ENCODE measurements at places on chromosomes 2 and 18.

- no peak for DNase-seq
Observed at GRCh38 chr2:138003411-138003810, 39.1 kb downstream of the HNMT start.

DNA sequence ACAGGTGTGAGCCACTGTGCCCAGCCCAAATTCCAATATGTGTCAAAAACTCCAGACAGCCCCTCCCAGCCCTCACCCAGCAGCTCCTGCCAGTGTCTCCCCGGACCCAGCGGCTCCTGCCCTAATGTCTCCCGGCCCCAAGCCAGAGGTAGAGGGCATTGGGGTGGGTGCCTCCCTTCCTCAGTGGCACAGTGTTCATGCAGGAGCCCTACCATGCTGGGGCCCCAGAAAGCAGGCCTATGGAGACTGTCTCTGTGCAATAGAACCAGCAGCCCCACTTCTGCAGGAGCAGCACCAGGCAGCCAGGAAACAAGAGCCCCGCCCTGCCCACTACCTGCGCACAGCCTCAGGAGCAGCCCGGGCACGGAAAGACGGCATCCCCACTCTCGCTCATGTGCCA, 70.4 kb downstream of the EIPR1 start:
- DNase-seq: no peak

- no peak for DNase-seq
Observed at GRCh38 chr2:187319441-187320108, 128.5 kb downstream of the CALCRL start.

GRCh38 chr18:63972002-63972376, 2.1 kb downstream of the SERPINB8 start:
- DNase-seq: no peak

DNA sequence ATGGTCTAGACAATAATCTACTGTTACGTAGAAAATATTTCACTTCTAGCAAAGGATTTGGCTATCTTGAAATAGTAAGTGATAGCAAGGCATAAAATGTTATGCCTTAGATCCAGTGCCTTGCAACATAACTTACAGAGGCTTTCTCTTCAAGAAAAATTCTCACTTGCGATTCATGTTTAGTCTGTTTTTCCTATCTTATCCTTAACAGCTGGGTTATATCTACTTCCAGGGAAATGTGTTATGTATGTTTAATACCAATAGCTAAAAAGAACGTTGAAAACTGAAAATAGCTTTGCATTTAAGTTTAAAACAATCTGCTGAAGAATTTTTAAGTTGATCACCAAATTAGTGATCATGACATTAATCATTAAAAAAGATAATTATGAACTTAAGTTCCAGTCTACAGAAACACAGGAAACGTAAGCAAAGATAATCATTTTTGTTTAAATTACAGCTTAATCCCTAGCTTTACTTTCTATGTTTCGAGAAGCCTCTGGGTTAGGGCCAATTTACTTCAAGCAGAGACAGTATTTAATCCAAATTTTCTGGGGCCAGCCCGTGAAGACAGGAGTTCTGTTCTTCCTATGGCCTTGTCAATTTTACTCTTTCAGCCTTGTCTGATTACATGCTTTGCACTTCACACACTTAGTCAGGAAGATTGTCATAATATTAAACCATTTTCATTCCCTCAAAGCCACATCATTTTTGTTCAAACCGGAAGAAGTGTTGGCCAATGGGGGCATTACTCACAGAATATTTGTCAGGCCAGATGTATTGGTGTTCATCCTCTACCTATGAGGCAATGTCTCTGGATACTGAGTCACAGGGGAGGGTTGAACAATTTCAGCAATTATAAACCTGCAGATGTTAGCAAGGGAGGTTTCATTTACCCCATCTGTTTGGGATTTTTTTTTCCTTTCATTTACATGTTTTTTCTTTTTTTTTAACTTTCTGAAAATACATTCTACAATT, 1132.9 kb upstream of the ZEB2 start:
- no peak for DNase-seq

- DNase-seq: no peak
Observed at GRCh38 chr2:237631801-237632585, 4.6 kb downstream of the LRRFIP1 start.

- no peak for DNase-seq
Observed at GRCh38 chr18:74380916-74381315, 65.3 kb downstream of the C18orf63 start.

DNA sequence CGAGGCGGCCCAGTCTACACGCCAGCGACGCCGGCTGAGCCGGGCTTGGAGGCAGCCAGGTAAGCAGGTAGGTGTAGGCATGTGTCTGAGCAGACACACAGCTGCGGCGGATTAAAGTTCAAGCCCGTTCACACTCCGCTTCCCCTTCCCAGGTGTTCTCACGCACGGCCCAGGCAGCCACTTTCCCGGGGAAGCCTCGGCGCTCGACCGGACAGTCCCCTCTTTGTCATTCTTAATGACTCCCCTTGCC, 367 bp downstream of the TGFA start:
- DNase-seq: peak; percentile 61

DNA sequence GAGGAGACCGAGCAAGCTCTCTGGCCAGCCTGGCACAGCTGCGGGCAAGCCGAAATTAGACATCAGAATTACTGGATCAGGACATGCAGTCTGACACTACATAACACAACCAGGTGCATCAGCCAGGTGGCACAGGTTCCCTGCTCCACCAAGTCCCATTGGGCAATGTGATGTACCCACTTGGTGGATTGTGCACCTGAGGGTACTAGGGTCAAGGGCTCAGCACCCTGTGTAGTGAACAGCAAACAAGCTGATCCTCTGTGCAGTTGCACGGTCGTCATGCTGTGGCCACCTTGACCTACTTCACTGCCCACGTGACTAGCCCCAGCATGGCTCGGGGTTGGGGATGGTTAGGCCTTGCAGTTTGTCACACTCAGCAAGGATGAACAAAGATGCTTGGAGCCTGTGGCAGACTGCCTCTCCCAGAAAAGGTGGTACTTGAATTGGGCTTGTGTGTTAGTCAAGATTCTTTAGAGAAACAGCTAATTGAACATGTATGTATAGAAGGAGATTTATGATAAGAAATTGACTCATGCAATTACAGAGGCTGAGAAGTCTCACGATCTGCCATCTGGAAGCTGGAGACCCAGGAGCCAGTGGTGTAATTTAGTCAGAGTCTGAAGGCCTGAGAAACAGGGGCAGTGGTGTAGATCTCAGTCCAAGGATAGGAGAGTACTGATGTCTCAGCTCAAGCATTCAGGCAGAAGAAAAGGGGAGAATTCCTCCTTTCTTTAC, 71.4 kb upstream of the TMEM87B start:
- DNase-seq: no peak

DNA sequence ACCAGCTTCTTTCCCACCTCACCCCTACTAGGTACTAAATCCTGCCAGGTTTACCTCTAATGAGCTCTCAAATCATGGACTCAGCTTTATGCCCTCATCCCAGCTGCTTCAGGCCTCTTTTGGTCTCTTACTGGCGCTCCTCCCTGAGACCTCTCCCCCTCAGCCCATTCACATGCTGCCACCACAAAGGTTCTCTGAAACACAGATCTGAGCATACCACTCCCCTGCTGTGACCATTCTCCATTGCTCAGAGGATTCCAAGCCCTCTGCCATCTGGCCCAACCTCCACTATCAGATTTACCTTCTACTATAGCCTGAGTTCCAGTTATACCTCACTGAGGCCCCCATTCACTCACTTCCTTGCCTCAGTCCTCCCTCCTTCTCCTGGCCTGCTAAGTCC, 174.8 kb downstream of the ANKRD44 start:
- DNase-seq: no peak

- no peak for DNase-seq
Observed at GRCh38 chr2:172540421-172540820, 15.5 kb upstream of the PDK1 start.

DNA sequence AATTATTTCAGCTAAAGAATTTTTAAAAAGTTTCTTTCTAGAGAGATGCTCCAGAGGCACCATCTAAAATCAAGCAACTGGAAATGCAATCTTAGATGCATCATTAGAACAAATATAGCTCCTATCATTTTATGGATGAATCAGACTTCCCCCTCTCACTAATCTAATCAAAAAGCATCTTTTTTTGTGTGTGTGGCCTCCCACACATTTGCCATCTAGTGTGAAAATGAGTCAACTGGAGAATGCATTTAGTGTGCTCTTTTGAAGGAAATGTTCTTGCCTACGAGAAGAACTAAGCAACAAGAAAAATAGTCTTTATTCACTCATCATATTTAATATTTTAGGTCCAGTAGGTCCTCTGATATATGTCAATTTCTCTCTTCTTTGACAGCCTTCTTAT, 39.5 kb upstream of the FIGN start:
- DNase-seq: no peak

- no peak for DNase-seq
Observed at GRCh38 chr2:236765478-236765877, 195.9 kb downstream of the ACKR3 start.

DNA sequence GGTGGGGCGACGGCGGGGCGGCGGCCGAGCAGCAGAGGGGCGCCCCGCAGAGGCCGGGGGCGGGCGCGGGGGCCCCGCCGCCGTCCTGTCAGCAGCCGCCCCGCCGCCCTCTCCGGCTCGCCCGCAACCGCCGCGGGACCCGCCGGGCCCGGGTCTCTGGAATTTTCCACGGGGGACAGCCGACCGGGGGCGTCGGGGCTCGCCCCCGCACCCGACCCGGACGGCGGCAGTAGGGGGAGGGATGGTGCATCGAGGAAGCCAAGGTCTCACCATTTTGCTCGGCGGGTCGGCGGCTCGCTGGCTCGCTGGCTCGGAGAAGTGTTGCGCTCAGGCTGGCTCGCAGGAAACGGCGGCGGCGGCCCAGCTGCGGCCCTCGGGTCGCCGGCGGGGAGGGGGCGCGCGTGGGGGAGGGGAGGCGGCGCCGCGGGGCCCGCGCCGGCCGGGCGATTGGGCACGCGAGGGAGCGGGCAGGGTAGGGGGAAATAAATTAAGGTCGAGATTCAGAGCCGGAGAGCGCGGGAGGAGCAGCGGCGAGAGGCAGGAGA, 405 bp downstream of the PPP3R1 start:
- DNase-seq: peak; percentile 40

DNA sequence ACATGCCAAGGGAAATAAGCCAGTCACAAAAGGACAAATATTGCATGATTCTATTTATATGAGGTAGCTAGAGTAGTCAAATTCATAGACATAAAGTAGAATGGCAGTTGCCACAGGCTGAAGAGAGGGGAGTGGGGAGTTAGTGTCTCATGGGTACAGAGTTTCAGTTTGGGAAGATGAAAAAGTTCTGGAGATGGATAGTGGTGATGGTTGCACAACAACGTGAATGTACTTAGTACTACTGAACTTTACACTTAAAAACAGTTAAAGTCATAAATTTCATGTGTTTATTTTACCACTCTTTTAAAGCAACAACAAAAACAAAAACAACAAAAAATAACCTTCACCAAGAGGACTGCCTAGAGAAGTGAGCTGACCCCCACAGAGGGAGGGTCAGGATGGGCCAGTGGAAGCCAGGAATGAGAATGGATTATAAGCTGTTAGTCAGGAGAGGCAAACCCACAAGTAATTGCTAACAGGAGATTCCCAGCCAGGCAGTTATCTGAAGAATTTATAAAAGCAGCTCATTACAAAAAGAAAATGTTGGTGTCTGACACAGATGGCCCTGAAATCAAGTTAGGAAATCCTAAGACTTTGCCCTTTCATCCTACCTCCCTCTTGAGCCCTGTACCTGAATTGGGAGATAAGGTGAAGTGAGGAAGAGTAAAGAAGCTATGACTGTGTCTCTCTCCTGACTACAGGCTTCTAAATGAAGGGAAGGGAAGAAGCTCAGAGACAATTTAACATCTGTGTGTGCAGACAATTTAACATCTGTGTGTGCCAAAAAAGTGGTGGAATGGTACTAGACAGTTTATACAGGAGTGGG, 263.4 kb downstream of the PDE11A start:
- no peak for DNase-seq

All from WTC11 (cell line).